Sciatic nerve (tissue), 2 donors: ENCODE measurements at places on chromosomes 6 and 20.

- DNase-seq = no peak
These were observed 67.0 kb upstream of the TNFAIP3 start for GRCh38 chr6:137799950-137800568.

DNA sequence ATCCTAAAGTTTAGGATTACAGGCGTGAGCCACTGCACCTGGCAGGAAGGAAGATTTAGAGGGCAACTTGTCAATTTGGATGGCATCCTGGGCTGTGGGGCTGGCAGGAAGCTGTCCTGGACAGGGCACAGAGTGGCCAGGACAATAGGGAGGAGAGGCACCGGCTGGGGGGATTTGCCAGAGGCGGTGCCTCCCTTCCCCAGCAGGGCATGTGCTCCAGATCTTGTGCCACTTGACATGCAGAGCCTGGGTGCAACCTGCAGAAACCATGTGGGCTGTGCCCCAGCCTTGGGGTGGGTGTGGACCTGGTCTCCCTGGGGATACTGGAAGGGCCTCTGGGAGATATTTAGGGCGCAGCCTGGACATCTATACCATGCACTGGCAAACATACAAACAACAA, 58.6 kb upstream of the EEF1A1 start:
- no peak for DNase-seq

DNA sequence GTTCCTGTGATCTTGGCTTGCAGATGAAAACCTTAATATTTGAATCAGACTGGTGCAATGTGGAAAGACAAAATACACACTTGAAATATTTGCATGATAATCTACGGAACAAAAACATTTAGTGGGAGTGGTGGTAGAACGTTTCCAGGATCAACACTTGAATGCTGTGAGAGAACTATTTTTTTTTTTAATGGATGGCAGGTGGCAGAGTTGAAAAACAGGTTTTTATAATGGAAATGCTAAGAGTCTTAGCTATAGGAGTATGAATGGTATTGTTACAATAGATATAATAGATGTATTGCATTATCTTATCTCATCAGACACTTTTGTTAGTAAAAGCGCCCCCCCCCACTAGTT, 49.2 kb downstream of the CDKAL1 start:
- DNase-seq = no peak

DNA sequence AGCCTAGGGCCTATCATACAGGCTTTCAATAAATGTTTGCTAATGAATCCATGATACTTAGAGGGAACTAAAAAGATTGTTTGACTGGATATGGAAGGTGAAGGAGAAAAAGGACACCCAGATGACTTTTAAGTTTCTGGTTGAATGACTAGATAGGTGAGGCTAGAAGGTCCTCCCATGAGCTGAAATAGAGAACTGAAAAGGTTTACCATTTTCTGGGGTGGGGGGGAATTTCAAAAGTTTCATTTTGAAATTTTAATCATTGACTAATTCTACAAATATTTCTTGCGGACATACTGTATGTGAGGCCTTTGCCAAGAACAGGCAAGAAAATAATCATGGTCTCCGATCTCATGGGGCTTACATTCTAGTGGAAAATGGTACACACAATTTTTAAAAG, 17.9 kb upstream of the ZBTB2 start:
- no peak for DNase-seq

GRCh38 chr6:12485226-12485764, 195.1 kb downstream of the EDN1 start:
- no peak for DNase-seq

GRCh38 chr6:44456070-44456965, 68.8 kb downstream of the CDC5L start:
- no peak for DNase-seq

- DNase-seq = no peak
These were observed 39.8 kb upstream of the HIVEP1 start for GRCh38 chr6:11972270-11972669.
